ENCODE measurements at places on chromosomes 16 and 17.

GRCh38 chr16:58730724-58731370 lies 3.3 kb downstream of the GOT2 start:
- DNase-seq, result no peak

DNA sequence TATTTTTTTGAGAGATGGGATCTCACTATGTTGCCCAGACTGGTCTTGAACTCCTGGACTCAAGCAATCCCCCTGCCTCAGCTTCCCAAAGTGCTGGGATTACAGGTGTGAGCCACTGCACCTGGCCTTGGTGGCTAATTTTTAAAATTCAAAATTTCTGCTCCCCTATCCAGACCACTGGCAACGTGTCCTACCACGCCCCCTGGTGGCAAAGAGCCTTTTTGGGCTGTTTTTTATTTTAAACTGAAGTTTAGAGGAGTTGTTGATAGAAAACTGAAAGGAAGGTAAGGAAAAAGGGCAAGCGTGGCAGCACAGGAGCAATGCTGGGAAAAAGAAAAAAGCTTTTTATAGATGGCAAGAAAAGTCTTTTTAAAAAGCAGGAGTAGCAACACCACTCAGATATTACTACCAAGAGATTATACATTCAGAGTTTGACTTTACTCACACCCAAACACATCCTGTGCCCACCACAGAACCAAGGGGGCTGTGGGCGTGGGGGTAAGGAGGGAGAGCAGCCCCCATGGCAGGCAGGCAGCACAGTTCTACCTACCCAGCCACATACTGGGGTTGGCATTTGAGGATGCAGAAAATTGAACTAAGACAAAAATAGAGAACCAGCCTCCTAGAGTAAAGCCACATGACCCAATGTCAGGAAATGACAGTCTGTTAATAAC lies 4.2 kb upstream of the MXRA7 start:
- no peak for DNase-seq

DNA sequence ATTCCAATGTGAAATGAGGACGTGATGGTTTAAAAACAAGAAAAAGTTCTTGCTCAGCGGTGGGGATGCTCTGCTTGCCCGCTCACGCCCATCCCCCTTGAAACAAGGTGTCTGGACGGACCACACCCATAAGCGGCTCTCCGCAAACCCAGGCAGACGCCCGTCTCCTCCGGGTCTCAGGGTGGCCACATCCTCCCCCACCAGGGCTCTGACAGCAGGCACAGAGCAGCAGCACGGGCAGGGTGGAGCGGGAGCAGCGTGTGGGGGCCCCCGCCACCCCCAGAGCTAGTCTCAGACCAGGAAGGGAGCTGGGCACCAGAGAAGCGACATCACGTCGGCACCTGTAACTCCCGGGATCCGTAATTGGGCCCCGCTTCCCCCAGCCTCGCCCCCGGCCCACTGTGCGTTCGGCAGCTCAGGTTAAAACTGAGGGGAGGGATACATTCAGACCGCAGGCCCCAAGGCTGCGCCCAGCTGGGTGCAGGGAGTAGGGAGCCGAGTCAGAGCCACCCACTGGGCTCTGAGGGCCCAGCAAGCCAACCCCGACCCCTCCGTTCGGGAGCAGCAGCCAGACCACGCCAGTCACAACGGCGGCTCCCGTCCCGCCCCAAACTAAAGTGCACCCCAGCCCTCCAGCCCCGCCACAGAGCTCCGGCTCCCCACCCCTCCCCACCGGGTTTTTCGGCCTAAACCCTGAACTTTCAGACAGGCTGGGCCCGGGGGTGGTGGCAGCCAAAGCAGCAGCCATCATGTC lies 22.0 kb downstream of the CLUH start:
- no peak for DNase-seq

DNA sequence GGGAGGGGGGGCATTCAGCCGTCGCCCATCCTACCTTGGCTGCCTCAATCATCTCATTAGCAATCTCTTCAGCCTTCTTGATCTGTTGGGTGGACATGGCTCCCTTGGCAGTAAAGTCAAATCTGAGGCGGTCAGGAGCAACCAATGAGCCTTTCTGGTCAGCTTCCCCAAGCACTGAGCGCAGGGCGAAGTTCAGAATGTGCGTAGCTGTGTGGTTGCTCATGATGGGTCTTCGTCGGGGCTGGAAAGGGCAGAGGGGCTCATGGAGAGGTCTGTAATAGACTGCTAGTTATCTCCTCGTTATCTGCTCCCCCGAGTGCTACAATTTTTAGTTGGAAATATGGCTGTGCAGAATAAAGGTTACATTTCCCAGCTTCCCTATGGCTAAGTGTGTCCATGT lies 7.2 kb upstream of the EXOSC6 start:
- no peak for DNase-seq

- DNase-seq, result no peak
These were observed 19.0 kb downstream of the SLC7A5 start for GRCh38 chr16:87850009-87851006.

- no peak for DNase-seq
These were observed 17.7 kb downstream of the SLC16A3 start for GRCh38 chr17:82246365-82247181.

DNA sequence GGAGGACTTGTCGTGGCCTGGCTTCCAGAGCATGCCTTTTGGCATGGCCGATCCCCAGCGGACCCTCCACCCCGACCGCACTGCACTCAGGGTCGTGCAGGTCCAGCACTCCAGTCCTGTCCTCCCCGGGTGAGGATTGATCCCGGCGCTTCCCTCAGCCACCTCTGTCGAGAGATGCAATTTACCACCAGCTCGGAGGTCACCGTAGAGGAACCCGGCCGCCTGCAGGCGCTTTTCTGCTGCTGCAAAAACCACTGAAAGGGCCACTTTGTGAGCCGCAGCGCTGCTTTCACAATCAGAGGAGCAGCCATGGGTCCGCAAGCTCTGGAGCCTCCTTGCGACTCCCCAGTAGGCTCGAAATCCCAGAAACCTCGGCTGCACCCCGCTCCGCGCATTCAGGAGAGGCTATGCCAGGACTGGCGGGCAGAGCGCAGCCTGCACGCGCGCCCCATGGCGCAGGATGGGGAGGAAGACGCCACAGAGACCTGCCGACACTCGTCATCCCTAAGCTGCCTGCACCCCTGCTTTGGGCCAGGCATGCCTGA lies 134.2 kb downstream of the HS3ST2 start:
- DNase-seq, result no peak

DNA sequence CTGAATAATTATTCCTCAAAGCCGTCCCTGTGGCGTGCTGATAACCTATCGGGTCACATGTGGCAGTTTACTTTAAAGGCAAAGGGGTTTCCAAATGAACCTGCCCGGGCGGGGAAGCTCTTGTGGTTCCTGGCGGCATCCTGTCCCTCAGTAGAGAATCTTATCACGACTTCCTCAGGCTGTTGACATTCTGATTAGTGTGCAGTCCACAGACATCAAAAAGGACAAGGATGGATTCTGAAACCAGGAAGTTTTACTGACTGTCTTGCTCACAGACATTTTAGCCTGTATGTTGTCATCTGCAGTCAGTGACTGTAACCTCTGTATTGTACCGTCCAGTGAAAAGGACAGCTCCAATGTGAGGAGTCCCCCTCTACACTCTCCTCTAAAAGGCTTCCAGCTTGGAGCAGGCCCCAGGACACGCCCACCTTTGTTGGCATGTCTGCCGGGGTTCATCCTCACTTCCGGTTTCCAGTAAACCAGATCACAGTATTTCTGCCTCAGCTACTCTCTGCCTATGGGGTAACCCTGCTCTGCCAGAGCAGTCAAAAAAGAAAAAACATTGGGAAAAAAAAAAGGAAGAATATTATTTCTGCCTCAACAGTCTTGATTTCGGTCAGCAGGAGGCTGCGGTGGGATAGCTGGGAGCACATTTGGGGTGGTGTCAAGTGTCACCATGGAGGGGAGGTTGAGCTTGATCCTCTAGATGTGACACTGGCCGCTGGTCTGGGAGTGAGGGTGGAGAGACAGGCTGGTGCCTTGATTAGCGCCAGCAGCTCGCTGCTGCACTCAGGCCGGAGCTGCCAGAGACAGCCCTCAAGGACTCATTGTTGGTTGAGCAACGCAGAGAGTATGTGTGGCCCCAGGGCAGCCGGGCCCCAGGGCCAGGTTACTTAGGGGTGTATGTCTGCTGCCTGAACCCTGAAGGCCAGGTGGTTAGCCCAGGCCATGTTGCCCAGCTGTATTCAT lies 89.0 kb upstream of the DNAH17 start:
- DNase-seq, result no peak

DNA sequence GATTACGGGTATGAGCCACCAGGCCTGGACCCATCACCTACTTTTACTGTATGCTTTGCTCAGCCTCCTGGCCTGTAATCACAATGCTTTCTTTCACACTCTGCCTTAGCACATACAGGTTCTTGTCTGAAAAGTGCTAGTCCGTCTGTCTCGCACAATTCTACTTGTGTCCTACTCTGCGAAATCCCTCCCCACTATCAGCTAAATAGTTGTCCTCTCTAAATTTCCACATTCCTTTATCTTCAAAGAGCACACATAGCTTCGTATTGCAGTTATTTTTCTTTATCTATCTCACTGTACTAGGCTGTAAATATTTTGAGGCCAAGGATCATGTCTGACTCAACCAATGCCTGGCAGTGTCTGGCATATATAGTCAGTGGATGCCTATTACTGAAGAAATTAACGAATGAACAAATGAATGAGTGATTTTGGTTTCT lies 38.5 kb upstream of the ETV4 start:
- no peak for DNase-seq

DNA sequence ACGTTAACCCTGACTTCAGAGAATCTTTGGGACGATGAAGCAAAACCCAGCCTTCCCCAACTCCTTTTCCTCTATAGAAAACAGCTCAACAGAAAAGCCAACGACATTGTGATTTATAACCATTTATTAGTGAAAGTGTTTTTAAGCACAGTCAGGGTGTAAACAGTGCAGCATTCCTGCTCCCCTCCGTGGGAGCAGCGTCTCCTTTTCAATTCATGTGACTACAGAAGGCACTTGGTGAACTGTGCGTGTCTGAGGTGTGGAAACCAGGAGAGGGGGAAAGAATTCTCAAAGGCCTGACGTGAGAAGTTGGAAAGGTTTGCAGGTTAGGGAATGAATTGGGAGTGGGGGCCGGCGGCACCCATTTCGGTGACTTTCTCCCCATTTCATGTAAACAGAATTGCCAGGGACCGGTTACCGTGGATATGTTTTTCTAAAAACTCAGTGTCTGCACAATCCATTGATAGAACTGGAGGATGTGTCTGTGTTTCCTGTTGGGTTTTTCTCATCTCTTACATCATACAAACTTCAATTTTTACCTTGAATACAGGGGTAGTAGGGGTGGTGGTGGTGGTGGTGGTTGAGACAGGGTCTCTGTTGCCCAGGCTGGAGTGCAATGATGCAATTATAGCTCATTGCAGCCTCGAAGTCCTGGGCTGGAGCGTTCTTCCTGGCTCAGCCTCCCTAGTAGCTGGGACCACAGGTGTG lies 53.1 kb downstream of the NDE1 start:
- no peak for DNase-seq

DNA sequence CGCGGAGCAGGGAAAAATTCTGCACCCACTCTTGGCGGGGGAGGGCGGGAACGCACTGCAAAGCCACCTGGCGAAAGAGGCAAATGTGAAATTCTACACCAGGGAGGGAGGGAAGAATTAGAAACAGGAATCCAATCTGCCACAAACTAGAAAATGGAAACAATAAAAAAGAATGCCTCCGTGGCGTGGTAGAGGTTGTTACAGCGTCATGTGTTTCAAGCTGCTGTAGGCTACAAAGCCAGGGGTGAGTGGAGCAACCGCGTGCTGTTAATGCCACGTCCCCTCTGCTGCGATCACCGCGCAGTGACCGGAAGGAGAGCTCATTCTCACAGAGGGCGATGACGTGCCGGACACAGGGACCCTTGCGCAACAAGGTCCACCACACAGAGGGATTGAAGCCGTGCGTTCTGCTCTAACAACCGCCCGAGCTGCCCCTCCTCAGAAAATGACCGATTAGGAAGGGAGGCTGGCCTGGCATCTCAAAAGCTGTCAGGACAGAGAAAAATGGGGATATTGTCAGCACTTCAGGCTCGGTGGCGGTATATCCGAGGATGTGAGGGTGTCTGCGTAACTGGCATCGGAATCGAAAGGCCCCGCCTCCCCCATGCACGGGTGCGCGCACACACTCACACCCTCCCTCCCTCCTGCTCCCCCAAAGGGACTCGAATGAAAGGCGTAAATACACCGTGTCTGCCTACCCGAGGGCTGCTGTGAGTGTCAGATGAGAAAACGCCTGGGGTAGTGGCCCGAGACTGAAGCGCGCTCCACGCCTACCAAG lies 70.8 kb upstream of the TNRC6C start:
- peak; percentile 59 for DNase-seq

DNA sequence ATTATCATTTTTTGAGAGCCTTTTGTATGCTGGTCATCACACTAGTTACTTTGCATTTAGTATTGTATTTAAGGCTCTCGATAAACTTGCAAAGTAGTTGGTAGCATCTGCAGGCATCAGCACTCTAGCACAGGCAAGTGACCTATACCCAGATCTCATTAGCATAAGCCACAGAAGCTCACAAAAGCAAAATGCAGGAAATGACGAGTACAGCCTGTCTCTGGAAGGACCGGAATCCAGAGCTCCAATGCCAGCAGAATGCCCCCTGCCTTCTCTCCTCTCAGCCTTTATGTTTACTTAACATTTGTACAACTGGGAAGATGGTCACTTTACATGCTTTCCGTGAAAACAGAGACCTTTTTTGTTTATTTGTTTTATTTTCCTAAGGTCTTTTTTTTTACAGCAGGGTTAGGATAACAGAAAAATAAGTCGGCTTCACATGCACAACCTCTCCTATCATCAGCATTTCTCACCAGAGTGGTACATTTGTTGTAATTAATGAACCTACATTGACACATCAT lies 45.4 kb upstream of the MYOCD start:
- no peak for DNase-seq

DNA sequence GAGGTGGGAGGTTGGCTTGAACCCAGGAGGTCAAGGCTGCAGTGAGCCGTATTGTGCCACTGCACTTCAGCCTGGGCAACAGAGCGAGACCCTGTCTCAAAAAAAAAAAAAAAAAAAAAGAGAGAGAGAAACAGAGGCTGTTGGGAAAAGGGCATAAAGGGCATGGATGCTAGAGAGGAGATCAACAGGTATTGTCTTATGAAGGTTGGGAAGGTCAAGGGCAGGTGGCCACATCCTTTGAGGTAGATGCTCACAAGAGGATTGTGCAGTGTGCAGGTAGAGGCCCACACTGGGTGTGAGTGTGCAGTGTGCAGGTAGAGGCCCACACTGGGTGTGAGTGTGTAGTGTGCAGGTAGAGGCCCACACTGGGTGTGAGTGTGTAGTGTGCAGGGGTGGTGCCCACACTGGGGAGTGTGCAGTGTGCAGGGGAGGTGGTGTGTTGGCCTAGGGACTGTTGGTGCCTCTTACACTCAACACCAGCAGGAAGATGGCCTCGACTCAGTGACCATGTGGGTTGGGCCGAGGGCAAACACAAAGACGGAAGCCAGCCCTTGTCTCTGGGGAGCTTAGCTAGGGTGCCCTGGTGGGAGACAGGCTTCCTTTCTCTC lies 404.9 kb upstream of the TNRC6C start:
- DNase-seq, result no peak

Measured in AG09309 (cell line).